ENCODE measurements at places on chromosomes 11 and 22. TPM values are rescaled to one million over a fixed set of nuclear protein-coding genes. Genes with fewer than 3 reads are reported as not detected.
A peak's percentile ranks its signal among the peaks of the same experiment; 100 is the strongest.

The B4GALNT4 gene
- 54.3 TPM for total RNA-seq

DNA sequence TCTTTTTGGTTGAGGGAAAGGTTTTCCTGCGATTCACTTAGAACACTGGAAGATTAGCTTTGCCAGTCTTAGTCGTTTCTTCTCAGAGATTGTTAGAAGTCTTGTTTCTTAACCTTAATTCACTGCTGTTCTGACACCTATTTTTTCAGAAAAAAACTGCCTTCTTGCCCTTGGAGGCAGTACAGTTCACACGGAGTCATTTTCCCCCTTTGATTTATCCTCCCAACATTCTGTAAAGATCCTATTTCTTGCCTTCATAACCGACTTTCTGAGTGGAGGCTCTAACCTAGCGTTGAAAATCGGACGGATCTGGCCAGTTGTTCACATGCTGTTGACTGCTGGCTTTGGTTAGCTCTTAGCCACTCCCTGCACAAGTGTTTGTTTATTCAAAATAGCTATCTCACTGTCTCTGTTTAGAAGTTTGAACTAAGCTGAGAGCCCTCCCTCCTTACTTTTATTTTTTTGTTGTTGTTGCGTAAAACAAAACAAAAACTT is 737 bp downstream of the BCL2L13 start:
- H3K4me1 ChIP-seq: peaks cover 14% of the 10 kb centered on the region
- H3K27me3 ChIP-seq: no peaks in the 10 kb centered on the region
- H3K27ac ChIP-seq: peak overlapping the region; percentile 92
- peak overlapping the region; percentile 83 for H3K4me3 ChIP-seq
- DNase-seq: no peak

- peaks cover 9% of the 10 kb centered on the region for H3K27me3 ChIP-seq
- no peaks in the 10 kb centered on the region for H3K36me3 ChIP-seq
- no peak for DNase-seq
- H3K4me1 ChIP-seq: 0 out of 2 replicates have a peak, but pooled peaks cover 2% of the 10 kb centered on the region
- no peak overlapping the region for H3K27ac ChIP-seq
Observed at GRCh38 chr22:43521716-43522115, 109.9 kb downstream of the MPPED1 start.

DNA sequence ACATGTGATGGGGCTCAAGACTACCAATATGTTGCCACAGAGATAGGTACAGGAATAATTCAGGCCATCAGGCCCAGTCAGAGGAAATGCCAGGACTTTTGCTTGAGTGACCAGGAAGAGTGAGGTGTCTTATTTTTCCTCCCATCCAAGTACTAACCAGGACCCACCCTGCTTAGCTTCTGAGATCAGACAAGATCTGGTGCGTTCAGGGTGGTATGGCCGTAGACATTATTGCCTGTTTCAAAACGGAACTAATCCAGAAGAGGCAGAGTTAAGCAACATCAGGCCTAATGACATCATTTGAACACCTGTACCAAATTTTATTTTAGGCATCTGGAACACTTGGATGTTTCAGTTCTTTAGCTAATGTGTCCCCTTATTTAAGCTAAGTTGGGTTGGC is 205.5 kb upstream of the POU2AF2 start:
- no peaks in the 10 kb centered on the region for H3K4me1 ChIP-seq
- no peaks in the 10 kb centered on the region for H3K27me3 ChIP-seq
- DNase-seq: no peak
- H3K36me3 ChIP-seq: no peaks in the 10 kb centered on the region
- H3K4me3 ChIP-seq: no peak overlapping the region

- H3K27ac ChIP-seq: no peak overlapping the region
- peaks cover 33% of the 10 kb centered on the region for H3K4me1 ChIP-seq
- peaks cover 14% of the 10 kb centered on the region for H3K36me3 ChIP-seq
- DNase-seq: no peak
Observed at GRCh38 chr11:64859542-64860414, 15.3 kb upstream of the CDC42BPG start.

GRCh38 chr11:35227576-35228327 is 88.8 kb downstream of the CD44 start:
- no peak overlapping the region for H3K27ac ChIP-seq
- no peaks in the 10 kb centered on the region for H3K4me1 ChIP-seq
- no peaks in the 10 kb centered on the region for H3K27me3 ChIP-seq
- no peak overlapping the region for H3K4me3 ChIP-seq
- peaks cover 47% of the 10 kb centered on the region for H3K36me3 ChIP-seq

The CLDN5 gene
- 0.32 TPM for total RNA-seq

DNA sequence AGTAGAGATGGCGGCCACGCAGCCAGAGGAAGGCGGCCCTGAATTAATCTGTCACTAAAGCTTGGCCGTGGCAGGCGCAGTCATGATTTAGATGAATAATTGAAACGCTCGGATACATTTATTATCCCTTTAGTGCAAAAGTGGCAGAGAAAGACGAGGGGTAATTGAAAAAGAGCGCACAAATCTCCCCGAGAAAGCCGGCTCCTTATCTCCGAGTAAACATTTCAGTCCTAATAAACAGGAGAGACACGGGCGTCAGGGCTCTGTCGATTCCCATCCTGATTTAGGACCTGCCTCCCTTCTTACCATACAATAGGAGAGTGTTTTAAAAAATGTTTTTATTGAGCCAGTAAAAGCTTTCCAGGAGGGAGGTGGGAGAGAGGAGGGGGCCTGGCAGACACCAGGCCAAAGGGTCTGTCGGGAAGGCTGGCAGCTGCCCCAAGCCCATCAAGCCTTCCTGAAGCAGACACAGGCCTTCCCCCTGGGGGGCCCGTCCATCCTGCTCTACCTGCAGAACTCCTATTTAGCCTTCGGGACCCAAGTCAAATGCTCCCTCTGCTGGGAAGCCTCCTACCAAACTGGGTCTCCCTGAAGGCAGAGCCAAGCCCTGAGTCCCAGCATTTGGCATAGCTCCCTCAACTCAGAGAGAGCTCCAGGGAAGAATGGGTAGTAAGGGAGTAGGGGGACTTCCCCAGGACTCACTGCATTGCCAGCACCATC is 22.8 kb downstream of the OTUB1 start:
- no peak overlapping the region for H3K4me3 ChIP-seq
- peak overlapping the region; percentile 77 for H3K27ac ChIP-seq
- H3K27me3 ChIP-seq: no peaks in the 10 kb centered on the region
- peaks cover 18% of the 10 kb centered on the region for H3K4me1 ChIP-seq
- H3K36me3 ChIP-seq: no peaks in the 10 kb centered on the region

GRCh38 chr22:35379146-35379993 is 1.5 kb upstream of the HMOX1 start:
- DNase-seq: no peak
- H3K36me3 ChIP-seq: no peaks in the 10 kb centered on the region
- no peak overlapping the region for H3K4me3 ChIP-seq
- peaks cover 63% of the 10 kb centered on the region for H3K4me1 ChIP-seq

DNA sequence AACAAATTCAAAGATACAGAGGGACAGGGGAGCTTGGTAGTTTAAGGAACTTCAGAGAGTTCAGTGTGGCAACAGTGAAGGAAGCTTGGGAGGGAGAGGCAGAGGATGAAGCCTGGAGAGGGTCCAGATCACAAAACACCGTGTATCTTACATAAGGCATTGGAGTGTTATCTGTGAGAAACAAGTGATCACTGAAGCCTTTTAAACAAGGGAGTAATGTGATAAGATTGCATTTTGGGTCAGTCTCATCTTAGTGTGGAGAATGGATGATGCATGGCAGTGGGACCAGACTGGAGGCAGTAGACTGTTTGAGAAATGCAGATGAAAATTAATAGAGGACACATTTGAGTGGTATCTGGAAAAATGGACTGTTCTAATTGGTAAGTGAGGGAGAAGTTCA is 79.4 kb downstream of the EXT2 start:
- no peak overlapping the region for H3K27ac ChIP-seq
- H3K4me1 ChIP-seq: no peaks in the 10 kb centered on the region
- DNase-seq: no peak
- no peaks in the 10 kb centered on the region for H3K27me3 ChIP-seq
- no peak overlapping the region for H3K4me3 ChIP-seq
- H3K36me3 ChIP-seq: no peaks in the 10 kb centered on the region
